ENCODE measurements at places on chromosomes 16 and 17.

DNA sequence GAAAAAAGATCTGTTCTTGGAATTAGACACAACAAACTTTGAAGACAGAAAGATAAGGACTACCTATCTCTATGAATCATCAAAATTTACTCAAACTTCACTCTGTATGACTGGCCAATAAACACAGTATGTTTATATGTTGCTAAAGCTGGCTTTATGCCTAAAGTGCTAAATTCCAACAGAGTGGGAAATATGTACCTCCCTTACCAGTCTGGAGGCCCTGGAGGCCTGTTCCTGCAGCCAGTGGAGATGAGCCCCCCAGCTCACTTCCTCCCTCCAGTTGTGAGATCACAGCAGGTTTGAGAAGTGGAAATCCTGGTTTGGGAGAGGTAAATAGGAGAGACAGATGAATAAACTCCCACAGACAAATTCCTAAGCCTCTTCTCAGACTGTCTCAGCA, 9.0 kb downstream of the ZNF23 start:
- no peak for DNase-seq

- DNase-seq, result peak; percentile 70
Observed at GRCh38 chr17:79933863-79934652, 94.8 kb upstream of the CBX4 start.

DNA sequence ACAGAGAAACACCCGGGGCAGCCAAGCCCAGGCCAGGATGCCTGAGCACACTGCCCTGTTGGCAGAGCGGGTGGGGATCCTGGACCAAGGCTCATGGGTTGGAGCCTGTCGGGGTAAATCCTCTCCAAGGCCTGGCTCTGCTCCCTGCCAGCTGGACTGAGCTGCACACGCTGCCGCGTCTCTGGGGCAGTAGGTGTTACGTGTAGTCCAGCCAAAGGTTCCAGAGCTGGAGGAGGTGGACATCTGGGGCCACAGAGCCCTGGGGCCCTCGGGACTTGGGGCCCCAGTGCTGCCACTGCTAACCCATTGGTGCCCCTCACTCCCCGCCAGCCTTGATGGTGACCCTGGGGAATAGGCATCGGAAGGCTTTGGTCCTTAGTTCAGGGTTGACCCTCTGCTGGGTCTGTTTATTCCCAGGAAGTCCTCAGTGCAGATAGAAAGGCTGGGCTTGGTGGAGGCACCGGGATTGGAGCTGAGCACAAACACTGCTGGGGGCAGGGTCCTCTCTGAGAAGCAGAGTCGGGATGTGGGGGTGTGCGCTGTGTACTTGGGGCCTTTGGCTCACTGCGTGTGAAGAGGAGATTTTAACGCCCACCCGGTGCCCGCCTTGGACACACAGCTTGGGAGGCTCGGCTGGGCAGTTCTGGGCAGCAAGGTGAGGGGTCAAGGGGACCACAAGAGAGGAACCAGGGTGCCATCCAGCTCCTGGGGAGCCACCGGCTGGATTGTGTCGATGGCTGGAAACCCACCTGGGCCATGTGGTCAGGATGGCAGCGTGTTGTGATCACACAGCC, 16.3 kb upstream of the CBX4 start:
- no peak for DNase-seq

DNA sequence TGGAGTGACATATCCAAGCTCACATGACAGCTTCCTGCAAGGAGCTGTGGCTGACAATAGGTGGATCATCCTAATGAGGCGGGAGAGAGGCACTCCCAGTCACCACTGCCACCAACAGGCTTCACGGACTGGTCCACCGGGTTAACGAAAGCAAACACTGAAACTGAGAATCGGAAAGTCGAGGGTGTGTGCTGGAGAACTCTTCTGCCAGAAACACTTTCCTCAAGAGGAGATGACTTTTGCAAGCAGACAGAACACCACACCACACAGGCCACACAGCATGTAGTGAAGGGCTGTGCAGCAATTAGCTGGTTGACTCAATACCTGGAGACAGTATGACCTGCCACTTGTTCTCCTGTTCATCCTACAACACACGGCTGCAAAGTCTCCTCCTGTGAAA, 53.0 kb upstream of the DNAJA2 start:
- no peak for DNase-seq

All from stomach (tissue), 19 donors.